ENCODE measurements at places on chromosomes 5 and 9.

- ATAC-seq: no peak
These were observed 120.1 kb downstream of the WNK2 start for GRCh38 chr9:93303806-93304573.

- ATAC-seq: no peak
These were observed 95.9 kb upstream of the PCSK1 start for GRCh38 chr5:96528826-96529474.

DNA sequence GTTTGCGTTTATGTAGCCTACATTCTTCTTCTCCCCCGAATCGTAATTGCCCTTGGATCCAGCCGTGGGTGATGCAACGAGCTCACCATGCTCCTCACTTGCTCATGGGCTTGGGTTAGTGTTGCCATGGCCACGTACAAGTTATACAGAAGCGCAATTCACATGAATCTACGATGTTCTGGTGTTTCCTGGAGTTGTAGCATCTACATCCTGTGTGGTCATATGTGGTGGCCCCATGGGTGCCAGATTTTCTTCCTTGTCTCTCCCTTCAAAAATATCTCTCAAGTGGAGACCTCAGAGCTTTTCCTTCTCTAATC, 115.3 kb downstream of the TLE4 start:
- ATAC-seq: peak; percentile 33

- no peak for ATAC-seq
These were observed 164.9 kb upstream of the TUT7 start for GRCh38 chr9:86519066-86519615.

DNA sequence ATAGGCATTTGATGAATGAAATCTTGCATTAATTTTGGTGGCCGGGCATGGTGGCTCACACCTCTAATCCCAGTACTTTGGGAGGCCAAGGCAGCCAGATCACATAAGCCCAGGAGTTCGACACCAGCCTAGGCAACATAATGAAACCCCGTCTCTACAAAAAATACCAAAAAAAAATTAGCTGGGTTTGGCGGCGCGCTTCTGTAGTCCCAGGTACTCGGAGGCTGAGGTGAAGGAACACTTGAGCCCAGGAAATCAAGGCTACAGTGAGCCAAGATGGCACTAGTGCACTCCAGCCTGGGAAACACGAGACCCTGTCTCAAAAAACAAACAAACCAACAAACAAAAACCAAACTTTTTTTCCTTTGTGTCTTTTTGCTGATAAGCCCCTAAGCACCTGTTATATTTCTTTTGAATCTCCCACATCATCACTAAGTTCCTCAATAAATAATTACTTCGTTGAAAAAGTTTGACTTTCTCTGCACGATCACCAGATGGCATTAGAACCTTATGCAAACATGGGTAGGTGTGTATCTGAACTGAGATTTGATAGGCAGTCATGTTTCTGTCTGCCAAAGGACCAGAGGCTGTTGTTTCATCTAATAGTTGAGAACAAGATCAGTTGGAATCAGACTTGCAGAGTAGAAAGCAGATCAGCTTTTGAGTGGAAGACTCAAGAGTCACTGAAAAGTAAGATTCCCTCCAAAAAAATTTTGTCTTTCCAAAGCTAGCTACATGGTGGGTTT, 5.5 kb upstream of the MATR3 start:
- no peak for ATAC-seq

- ATAC-seq: peak; percentile 36
These were observed 24.6 kb downstream of the SERINC5 start for GRCh38 chr5:80231243-80231642.

DNA sequence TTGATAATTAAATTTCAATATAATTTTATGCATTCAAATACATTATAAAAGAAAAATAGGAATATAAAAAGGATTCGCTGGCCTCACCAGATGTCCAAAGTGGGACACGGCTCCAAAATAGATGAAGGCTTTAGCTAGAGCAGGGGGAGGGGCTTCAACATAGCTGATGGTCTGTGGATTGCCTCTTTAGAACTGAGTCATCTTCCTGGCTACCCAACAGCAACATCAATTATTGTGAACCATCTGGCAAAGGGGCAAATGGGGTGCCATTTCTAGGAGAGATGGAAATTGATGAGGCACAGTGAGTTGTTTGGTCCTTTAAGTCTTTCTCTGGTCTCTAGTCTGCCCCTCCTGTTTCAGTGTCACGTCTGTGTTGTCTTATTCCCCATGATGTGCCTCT, 44.2 kb upstream of the CD180 start:
- ATAC-seq: no peak

DNA sequence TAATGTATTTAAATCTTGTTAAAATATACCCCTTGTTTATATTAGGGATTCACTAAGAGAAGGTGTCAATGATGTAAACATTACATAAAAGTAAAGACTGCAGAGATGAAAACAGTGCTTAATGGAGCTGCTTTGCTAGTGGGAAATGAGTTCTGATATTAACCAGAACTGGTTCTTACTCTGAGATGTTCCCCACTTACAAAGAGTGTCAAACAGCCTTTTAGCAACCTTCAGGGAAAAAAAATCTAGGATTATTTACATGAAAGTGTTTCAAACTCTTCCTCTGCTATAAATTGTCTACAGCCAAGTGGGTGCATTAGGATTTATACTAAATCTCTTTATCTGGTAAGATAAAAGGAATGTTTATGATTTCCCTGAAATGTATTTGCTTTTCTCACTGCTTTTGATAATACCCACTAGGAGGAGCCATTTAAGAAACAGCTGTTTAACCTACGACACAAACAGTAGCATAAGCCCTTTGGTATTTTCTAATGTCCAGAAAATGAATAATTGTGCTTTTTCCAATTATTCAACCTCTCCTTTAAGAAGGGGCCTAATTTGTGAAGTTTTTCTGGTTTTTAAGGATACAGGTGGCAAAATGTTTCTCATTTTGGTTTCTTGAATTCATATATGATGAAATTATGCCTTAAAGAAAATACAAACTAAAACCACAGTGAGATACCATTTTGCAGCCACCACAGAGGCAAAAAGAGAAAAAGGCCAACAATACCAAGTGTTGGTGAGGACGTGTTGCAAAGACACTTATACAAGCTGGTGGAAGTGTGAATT, 186.3 kb downstream of the TLE4 start:
- ATAC-seq: no peak

GRCh38 chr5:91797576-91797975, 414.5 kb upstream of the ARRDC3 start:
- ATAC-seq: no peak

DNA sequence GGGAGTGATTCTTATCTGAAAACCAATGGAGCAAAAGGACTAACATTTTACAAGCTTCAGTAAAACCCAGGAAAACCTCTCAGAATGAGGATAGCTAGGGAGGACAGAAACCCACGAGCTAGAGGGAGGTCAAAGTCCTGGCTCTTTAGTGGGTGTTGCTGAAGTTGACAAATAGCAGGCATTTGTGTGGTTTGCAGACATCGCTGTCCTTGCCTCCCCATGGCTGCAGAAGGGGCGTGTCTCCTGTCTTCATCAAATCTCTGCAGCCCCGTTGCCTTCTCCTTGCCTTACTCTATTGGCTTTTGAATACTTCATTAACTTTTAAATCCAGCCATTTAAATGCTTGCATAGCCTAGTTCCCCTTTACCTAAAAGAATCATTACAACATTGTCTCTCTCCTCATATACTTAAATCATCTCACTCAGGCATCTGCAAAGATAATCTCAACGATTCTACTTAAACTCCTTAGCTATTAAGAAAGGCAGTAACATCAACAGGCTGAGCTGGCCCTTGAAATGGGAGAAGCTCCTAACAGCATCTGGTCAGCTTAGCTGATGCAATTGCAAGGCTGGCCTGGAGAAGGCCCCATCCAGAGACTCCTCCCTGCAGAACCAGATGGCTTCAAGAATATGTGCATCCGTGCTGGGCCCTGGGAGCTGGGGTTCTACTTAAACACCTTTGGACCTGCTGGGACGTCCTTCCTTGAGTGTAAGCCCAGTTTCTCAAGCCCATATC, 152.8 kb upstream of the TAS2R1 start:
- no peak for ATAC-seq

- no peak for ATAC-seq
These were observed 282.2 kb downstream of the SEMA5A start for GRCh38 chr5:9263656-9264055.

- no peak for ATAC-seq
These were observed 21.6 kb upstream of the HEMGN start for GRCh38 chr9:97959585-97959984.

GRCh38 chr9:25224309-25224708, 453.9 kb downstream of the TUSC1 start:
- ATAC-seq: no peak

All from activated CD4-positive, CD25-positive, alpha-beta regulatory T cell treated with anti-CD3 and anti-CD28 coated beads, Interleukin-2, amount 50 U/mL, for 24 hours (primary cell).